AG09319 (cell line): ENCODE measurements at places on chromosomes 7 and 10.

- DNase-seq = no peak
Observed at GRCh38 chr7:144513334-144513733, 109.8 kb upstream of the NOBOX start.

- DNase-seq = no peak
Observed at GRCh38 chr10:112793202-112793921, 156.7 kb upstream of the TCF7L2 start.

DNA sequence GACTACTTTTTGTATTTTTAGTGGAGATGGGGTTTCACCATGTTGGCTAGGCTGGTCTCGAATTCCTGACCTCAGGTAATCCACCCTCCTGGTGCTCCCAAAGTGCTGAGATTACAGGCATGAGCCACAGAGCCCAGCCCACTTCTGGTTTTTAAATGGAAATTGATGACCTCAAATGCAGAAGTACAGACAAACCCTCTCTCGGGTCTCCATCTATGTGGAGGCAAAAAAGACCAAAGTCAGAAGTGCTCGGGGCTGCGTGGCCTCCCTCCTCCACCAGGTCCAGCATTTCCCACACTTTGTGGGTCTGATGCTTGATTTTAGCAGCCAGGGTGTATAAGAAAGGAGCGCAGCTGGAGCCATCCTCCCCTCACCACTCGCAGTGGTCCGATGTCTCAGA is 187.3 kb upstream of the AUTS2 start:
- no peak for DNase-seq

- DNase-seq = no peak
Observed at GRCh38 chr7:151269511-151269910, 21.0 kb upstream of the SMARCD3 start.

DNA sequence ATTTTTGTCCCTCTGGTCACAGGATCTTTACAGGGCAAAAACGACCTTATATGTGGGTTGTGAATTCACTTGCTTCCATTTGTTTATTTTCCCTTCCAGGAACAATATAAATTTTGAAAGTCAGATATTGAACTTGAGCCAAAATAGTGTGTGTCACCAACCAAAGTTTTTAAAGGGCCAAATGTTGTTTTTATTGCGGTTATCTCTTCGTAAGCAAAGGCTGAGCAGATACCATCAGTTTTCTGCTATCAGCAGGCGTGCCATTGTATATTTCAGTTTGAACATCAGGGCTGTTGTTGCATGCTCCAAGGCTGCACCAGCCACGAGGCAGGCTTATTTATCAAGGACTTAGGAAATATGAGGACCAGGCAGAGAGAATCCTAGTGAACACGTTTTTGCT is 160.3 kb downstream of the PAXIP1 start:
- DNase-seq = no peak
